ENCODE measurements at places on chromosomes 13 and 19.

DNA sequence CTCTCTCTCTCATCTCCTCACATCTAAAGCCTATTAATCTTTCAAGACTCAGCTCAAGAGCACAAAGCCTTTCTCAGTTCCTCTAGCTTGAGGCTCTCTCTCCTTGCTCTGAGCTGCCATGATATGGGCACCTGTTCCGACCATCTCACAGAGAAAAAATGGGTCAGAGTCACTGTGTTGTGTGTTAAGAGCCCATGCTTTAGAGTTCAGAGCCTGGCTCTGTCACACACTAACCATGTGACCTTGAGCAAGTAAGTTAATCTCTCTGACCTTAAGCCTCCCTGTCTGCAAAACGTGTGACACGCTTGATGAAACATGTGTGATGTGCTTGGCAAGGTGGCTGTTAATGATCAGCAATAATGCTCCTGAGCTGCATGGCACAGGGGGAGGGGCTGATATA, 245.2 kb downstream of the DLEU7 start:
- no peak for DNase-seq

DNA sequence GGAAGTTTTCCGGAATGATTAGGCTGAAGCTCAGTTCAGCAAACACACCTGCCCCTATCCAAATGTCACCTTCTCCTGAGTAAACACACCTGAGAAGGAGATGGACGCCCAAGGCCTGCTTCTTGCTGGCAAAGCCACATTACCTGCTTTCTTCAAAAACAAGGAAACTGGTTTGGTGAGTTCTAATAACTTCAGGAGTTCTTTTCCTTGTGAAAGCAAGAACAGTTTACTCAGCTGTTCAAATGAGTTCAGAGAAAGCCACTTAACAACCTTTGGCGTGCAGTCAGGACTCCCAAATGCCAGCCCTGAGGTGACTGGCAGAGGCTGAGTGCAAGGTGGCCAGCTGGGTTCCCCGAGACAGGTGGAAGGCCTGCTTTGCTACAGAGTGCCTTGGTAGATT, 160.5 kb downstream of the STK24 start:
- no peak for DNase-seq

DNA sequence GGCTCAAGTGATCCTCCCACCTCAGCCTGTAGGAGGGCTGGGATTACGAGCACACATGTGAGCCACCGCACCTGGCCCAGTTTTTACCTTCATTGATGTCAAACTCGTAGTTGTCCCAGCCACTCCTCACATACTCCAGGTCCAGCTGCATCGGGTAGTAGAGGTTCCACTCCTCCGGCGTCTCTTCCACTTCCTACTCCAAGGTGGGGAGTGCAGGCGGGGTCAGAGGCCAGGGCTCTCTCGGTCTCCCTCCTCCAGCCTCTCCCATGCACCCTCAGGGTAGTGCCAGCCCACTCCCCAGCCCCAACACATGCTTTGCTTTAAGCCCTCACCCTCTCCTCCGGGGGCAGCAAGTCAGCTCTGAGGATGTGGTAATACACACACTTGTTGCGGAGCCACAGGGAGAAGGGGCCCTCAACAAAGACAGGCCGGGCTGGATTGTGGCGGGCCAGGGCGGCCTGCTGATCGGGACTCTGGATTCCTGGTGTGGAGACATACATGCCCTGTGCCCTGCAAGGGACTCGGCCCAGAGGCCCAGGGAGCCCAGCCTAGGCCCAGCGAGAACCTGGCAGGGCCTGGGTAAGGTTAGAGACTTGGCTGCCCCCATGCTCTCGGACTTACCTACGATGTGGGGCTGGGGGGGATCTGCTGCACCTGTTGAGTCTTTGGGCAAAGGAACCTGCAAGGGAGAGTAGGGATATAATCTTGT, 1.9 kb upstream of the ZNF653 start:
- no peak for DNase-seq

- DNase-seq: no peak
These were observed 339.1 kb downstream of the ZNF536 start for GRCh38 chr19:30711296-30711695.

DNA sequence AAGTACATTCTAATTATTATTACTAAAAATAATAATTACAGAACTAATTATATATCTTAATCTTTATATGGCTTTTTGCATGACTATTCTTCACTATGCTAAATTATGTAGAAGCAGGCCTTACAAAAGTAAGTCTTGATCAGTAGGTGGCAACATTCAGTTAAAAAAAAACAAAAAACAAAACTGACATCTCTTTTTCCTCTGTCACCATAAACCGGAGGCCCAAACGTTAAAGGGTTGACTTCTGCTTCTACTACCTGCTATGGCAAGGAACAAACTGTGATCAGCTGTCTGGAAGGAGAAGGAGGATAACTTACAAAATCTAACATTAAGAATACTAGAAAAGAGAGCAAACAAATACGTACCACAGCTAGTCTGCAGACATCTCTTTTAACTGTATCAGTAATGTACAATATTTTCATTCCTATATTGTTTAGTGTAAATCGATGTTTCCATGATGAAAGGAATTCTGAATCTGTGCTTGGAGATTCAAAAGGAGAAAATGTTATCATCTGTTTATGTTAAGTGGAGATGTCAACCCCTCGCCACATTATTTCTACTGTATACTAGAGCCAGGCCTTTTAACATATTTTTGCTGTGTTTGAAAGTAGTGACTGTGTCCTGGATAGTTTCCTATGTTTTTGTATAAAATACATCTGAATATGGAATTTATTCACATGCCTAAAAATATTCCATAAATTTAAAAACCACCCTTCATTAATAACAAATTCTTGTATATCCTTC, 1525.4 kb downstream of the SLITRK1 start:
- no peak for DNase-seq

GRCh38 chr13:111789011-111789410, 277.9 kb upstream of the SOX1 start:
- DNase-seq: no peak

- DNase-seq: no peak
These were observed 119.3 kb downstream of the IRS2 start for GRCh38 chr13:109667056-109667455.

DNA sequence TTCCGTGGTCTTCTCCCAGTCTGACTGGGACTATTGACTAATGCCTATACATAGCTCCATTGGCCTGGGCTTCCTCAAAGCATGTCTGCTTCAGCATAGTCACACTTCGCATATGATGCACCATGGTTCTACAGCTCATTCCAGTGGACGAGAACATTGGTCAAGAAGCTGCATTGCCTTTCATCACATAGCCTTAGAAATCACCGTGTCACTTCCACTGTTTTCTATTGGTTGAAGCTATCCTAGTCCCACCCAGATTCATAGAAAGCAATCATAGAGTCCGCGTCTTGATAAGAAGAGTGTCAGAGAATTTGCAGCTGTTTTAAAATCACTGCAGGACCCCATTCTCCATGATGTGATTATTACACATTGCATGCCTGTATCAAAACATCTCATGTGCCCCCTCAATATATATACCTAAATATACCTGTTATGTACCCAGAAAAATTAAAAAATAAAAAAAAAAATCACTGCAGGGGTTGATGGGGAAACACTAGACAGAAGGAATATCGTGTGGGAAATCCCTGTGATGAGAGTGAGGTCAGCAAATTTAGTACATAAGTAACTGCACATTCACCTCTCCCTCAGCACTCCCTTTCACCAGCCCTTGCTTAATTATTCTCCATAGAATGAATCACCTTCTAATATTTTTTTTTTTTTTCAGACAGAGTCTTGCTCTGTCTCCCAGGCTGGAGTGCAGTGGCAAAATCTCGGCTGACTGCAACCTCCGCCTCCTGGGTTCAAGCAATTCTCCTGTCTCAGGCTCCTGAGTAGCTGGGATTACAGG, 2.2 kb upstream of the ARHGAP33 start:
- no peak for DNase-seq

DNA sequence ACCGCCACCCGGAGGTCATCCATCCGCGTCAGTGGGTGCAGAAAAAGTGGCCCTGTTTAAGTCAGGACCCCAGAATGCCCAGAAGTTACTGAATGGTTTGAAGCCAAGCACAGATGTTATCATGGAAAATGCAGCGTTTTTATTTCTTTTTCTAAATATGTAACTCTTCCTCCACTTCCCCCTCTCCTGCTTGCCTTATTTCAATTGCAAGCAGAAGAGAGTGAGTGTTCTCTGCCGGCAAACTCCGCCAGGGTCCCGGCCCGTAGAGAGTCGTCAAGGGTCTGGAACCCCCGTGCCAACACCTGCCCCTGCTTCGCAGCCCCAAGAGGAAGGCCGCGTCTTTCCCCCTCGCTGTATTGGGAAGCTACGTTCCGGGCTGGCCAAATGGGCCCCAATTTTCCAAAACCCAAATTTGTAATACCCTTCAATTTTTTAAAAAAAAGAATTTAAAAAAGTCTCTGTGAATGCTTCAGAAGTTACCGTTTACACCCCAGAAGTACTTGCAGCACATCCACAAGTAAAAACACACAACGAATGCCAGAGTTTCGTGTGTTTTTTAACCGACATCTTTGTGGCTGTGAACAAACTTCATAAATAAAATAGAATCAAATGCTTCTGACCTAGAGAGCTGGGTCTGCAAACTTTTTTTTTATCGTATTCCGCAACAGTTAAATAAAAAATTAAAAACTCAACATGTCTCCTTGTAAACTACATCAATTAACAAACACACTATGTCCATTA, 712 bp upstream of the PDX1 start:
- no peak for DNase-seq

DNA sequence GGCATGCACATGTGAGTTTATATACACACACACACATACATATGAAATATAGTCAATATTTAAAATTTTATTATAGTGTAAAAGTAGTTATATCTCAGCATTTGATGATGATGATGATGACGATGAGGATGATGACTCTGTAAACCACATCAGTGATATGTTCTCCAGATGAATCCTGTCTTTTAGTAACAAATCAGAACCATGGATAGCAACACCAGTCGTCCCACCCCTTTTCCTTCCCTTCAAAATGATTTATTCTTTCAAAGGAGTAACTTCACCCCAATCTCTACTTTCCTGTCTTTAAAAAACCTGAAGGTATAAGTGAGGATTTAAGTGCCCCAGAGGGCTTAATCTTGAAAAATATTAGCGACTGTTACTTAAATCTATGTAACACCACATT, 74.1 kb downstream of the DCLK1 start:
- DNase-seq: no peak

- no peak for DNase-seq
These were observed 2819.7 kb downstream of the PCDH9 start for GRCh38 chr13:64410276-64411053.

GRCh38 chr13:50209631-50210030, 194.4 kb downstream of the KCNRG start:
- no peak for DNase-seq

GRCh38 chr19:10036601-10037071, 23.4 kb downstream of the RDH8 start:
- no peak for DNase-seq

- peak; percentile 54 for DNase-seq
These were observed 61.7 kb downstream of the COLGALT1 start for GRCh38 chr19:17616961-17617806.

DNA sequence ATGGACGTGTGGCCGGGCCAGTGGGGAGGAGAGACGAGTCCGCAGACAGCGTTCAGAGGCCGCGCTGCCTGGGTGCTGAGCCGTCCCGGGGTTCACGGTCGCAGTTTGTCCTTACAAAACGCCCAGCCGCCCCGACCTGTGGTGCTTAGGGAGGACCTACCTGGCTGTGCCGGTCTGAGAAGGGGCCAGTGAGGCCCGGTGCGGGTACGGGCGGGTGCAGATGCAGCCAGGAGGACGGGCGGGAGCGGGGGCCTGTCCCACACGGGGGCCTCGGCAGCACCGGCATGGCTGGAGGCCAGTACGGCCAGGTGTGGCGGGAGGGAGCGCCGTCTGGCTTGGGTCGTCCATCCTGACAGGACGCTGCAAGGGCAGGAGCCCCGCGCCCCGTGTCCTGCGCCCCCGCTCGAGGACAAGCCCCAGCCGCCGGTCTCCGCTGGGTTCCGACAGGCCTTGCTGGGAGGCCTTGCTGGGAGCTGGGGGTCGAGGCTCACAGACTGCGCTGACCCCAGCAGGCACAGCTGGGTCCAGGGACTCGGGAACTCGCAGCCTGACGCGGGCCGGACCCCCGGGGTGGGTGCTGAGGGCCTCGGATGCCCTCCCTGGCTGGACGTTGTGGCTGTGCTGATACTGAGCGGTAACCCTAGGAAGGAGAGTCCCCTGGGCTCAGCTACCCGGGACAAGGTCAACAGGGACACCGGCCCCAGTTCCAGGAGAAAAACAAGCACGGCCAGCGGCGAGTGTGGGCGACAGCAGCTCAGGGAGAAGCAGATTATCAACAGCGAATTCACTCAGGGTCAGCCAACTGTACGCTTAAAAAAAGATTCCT, 5.3 kb upstream of the PROZ start:
- DNase-seq: no peak

GRCh38 chr19:3159565-3159964, 19.0 kb upstream of the S1PR4 start:
- DNase-seq: no peak

DNA sequence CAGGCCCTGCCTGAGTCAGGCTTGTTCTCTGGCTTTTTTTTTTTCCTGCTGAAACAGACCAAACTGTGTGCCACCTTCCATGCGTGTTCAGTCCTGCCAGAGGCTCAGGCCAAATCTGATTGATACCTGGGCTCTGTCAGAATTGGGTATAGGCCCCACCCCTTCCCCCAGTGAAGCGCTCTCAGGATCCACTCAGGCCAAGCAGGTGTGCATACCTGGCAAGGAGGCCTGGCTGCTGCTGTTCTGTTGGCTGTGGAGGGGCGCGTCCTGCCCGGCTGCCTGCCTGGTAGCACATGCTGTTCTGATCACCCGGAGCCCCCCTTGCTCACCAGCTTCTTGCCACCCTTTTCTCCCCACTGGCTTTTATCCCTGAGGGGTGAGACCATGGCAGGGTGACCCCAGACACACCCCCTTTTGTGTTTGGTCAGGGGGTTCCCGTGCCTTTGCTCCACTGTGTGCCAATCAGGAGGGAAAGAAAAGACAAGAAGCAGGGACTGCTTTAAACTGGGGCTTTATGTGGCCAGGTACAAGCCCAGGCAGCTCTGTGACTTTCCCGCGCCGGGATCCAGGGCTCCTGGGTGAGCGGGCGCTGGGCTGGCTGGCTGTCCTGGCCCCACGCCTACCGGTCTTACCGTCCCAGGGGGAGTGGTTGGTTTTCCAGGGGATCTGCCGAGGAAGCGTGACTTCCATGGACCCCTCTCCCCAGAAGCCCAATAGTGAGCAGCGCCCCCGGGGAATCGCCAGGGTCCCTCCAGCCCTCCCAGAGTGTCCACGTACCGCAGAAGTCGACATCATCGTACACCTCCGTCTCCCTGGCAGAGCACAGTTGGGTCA, 12.7 kb downstream of the PRAM1 start:
- no peak for DNase-seq

DNA sequence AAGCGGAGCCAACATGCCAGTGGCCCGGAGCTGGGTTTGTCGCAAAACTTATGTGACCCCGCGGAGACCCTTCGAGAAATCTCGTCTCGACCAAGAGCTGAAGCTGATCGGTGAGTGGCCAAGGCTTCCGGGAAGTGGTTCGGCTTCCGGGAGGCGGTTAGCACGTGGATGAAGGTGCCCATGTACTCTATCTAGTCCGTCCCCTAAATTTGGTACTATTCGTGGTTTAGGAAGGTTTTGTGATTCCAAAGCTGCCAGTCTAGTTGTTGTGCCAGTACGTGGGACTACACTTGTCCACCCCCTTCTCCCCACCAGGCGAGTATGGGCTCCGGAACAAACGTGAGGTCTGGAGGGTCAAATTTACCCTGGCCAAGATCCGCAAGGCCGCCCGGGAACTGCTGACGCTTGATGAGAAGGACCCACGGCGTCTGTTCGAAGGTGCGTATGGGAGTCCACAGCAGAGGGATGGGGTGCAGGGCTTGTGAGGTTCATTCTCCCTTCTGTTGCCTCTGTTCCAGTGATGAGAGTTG, 579 bp downstream of the RPS9 start:
- no peak for DNase-seq
